ENCODE measurements at places on chromosomes 4 and X. TPM values are rescaled to one million over a fixed set of nuclear protein-coding genes. Genes with fewer than 3 reads are reported as not detected.

GRCh38 chr4:15488136-15488535 lies 18.5 kb downstream of the CC2D2A start:
- peaks cover 6% of the 10 kb centered on the region for H3K36me3 ChIP-seq
- DNase-seq: no peak
- no peaks in the 10 kb centered on the region for H3K27me3 ChIP-seq
- no peak overlapping the region for H3K4me3 ChIP-seq

DNA sequence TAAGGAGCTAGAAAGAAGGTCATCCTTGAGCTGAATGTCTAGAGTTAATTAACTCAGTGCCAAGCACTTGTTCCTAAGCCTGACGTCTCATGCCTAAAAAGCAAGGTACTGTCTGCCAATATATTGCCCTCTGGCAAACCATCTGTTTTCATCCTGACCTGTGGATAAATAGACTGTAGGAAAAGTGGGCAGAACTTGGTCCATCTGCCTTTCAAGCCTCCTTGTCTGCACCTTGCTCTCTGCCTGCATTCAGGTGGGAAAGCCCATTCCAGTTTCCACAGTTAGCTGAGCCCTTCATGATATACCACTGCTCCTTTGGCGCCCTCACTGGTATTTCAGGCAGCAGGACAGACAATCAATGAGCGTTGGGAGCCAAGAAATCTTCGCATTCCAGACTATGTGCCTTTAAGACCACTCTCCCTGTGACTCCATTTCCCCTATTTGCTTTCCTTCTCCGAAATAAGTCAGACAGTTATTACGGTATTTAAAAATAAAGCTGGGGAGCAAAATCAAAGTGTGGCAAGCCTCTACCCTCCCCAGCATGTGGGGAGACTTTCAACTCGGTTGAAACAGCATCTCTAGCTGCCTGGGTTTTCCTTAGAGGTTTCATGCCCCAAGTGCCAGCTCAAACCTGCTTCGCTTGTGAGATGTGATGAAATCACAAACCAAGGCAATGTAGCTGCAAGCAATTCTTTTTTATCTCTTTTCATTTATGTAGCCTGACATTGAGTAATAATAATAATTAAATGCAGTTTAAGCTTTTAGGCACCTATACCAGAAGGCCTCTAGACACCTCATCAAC lies 2.5 kb upstream of the CCDC149 start:
- H3K36me3 ChIP-seq: no peaks in the 10 kb centered on the region
- DNase-seq: no peak
- H3K27me3 ChIP-seq: peaks cover 4% of the 10 kb centered on the region
- no peak overlapping the region for H3K27ac ChIP-seq

DNA sequence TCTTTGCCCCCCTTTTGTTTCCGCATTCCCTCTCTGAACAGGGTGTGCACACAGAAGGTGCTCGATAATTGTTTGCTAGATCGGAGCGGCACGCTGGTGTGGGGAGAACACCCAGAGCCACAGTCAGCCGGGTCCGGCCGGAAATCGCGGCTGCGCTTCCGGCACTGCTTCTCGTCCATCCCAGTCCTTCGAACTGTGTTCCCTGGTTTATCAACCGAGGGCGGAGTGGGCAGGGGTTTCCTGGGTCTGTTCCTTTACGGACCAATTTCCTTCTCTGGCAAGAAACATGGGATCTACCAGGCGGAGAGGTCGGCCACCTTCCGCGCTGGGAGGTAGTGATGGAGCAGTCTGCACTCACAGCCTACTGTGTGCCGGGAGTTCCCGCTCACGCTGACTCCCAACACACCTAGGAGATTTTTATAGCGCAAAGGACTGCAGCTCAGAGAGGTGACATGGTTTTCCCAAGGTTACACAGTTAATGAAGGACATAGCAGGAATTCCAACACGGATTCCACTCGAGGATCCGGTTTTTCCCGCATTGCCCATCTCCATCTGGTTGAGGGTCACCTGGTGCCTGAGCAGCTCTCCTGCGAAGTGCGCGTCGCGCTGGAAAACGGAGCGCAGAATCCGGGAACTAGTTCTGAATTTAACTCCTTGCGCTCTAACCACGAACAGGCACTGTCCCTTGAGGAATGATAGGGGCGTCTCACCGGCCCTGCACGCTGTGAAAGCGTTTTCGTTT lies 6.8 kb downstream of the MSX1 start:
- H3K36me3 ChIP-seq: no peaks in the 10 kb centered on the region
- DNase-seq: peak; percentile 44
- H3K4me1 ChIP-seq: no peaks in the 10 kb centered on the region
- peaks cover 74% of the 10 kb centered on the region for H3K27me3 ChIP-seq

GRCh38 chr4:121484633-121485032 lies 103.8 kb upstream of the QRFPR start:
- H3K27me3 ChIP-seq: no peaks in the 10 kb centered on the region
- H3K4me3 ChIP-seq: no peak overlapping the region
- peak; percentile 70 for DNase-seq
- no peaks in the 10 kb centered on the region for H3K4me1 ChIP-seq

GRCh38 chr4:175986-176385 lies 51.7 kb downstream of the ZNF718 start:
- no peak overlapping the region for H3K4me3 ChIP-seq
- H3K36me3 ChIP-seq: no peaks in the 10 kb centered on the region
- H3K27me3 ChIP-seq: no peaks in the 10 kb centered on the region
- no peak for DNase-seq
- H3K4me1 ChIP-seq: no peaks in the 10 kb centered on the region

DNA sequence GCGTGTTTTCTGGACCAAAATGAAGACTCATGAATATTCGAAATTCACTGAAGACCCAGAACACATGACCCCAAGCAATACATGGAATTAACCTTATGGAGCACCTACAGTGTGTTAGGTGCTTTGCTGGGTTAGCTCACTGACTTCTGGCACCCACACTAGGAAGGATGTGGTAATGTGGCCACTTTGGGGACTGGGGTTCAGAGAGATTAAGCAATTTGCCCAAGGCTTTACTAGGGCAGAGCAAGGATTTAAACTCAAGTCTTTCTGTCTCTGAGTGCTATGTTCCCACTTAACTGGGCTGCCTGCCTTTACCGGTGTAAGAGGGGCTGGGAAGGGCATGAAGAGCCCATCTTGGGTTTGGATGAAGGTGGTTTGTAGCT lies 162.0 kb upstream of the ATP6AP2 start:
- H3K4me1 ChIP-seq: peaks cover 5% of the 10 kb centered on the region
- H3K27me3 ChIP-seq: no peaks in the 10 kb centered on the region
- no peak for DNase-seq
- H3K27ac ChIP-seq: no peak overlapping the region

- no peaks in the 10 kb centered on the region for H3K36me3 ChIP-seq
- no peak overlapping the region for H3K4me3 ChIP-seq
- H3K4me1 ChIP-seq: peaks cover 6% of the 10 kb centered on the region
- no peak for DNase-seq
These were observed 60.4 kb downstream of the PCDH18 start for GRCh38 chr4:137471895-137472294.

GRCh38 chr4:184940500-184940899 lies 77.8 kb upstream of the HELT start:
- H3K36me3 ChIP-seq: no peaks in the 10 kb centered on the region
- DNase-seq: no peak
- H3K4me1 ChIP-seq: no peaks in the 10 kb centered on the region
- H3K4me3 ChIP-seq: no peak overlapping the region
- H3K27me3 ChIP-seq: no peaks in the 10 kb centered on the region
- no peak overlapping the region for H3K27ac ChIP-seq

- DNase-seq: peak; percentile 55
- no peaks in the 10 kb centered on the region for H3K27me3 ChIP-seq
- H3K27ac ChIP-seq: no peak overlapping the region
- H3K36me3 ChIP-seq: no peaks in the 10 kb centered on the region
- H3K4me1 ChIP-seq: no peaks in the 10 kb centered on the region
These were observed 10.7 kb upstream of the HCCS start for GRCh38 chrX:11100281-11101035.

DNA sequence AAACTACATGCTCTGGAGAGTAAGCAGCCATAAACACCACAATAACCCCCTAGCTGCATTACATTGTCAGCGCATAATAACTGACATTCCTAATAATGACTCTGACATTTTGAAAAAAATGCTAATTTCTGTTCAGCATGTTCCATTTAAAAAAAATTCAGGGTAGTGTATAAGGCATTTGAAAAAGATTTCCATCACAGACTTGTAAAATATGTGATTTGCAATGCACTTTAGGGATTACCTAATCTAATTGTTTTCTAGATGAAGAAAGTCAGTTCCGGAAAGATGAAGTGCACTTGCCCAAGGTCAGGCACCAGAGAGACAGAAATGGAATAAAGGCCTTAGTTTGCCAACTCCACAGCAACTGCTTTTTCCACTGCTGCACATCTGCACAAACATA lies 55.3 kb downstream of the FANCB start:
- H3K4me1 ChIP-seq: no peaks in the 10 kb centered on the region
- no peak overlapping the region for H3K4me3 ChIP-seq
- H3K36me3 ChIP-seq: no peaks in the 10 kb centered on the region
- H3K27me3 ChIP-seq: no peaks in the 10 kb centered on the region

DNA sequence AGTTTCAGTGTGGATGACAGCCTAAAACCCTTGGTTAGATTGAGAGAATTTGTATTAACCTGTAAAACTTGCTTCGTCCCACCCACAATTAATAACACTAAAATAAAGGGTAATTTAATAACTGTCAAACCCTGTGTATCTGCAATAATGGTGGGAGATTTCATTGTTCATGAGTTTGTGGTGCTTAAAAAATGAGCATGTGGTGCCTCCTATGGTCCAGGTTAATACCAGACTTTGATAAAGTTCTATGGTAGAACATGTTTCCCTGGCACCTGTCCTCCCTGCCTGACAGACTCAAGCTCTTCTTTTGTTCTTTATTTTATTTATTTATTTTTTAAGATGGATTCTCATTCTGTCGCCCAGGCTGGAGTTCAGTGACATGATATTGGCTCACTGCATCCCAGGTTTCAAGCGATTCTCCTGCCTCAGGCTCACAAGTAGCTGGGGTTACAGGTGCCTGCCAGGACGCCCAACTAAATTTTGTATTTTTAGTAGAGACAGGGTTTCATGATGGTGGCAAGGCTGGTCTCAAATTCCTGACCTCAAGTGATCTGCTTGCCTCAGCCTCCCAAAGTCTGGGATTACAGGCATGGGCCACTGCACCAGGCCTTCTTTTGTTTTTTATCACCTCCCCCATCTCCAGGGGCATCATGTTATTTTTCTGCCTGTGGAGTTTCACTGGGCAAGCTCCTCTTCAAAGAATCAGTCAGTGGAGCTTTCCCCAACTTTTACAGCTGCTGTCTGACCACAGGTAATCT lies 289.2 kb downstream of the NR3C2 start:
- no peaks in the 10 kb centered on the region for H3K36me3 ChIP-seq
- DNase-seq: no peak
- no peak overlapping the region for H3K4me3 ChIP-seq
- H3K27me3 ChIP-seq: no peaks in the 10 kb centered on the region
- no peak overlapping the region for H3K27ac ChIP-seq

- H3K27me3 ChIP-seq: no peaks in the 10 kb centered on the region
- no peak overlapping the region for H3K4me3 ChIP-seq
- no peaks in the 10 kb centered on the region for H3K36me3 ChIP-seq
- DNase-seq: no peak
These were observed 475.6 kb upstream of the FTHL17 start for GRCh38 chrX:31547416-31547815.

DNA sequence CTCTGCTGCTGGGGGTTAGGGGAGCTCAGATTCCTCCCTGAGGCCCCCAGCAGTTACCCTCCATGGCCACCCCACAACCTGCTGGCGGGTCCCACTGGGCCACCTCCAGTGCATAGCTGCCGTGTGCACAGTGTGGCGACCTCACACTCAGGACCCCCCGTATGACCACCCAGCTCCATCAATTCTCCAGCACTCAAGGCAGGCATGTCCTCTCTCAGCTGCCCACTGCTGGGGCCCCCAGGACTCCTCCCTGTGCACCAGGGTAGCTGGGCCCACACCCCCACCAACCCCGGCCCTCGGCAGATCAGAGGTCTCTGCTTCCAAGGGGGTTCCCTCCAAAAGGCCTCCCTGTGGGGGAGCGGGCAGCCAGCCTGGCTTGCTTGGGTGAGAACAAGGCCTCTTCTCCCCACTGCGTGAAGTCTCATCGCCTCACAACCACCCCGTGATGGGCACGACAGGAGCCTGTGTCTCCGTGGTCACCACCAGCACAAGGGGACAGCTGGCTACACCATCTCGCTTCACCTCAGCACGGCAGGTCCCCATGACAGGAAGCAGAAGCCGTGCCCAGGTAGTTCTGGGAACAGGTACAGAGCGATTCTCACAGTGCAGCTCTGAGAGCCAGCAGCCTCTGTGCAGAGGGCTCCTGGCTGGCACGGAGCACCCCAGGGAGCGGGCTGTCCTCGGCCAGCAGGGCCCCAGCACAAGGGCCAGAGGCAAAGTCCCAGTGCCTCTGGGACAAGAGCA lies 4.6 kb upstream of the HAUS3 start:
- H3K4me3 ChIP-seq: no peak overlapping the region
- peaks cover 22% of the 10 kb centered on the region for H3K4me1 ChIP-seq
- DNase-seq: no peak

DNA sequence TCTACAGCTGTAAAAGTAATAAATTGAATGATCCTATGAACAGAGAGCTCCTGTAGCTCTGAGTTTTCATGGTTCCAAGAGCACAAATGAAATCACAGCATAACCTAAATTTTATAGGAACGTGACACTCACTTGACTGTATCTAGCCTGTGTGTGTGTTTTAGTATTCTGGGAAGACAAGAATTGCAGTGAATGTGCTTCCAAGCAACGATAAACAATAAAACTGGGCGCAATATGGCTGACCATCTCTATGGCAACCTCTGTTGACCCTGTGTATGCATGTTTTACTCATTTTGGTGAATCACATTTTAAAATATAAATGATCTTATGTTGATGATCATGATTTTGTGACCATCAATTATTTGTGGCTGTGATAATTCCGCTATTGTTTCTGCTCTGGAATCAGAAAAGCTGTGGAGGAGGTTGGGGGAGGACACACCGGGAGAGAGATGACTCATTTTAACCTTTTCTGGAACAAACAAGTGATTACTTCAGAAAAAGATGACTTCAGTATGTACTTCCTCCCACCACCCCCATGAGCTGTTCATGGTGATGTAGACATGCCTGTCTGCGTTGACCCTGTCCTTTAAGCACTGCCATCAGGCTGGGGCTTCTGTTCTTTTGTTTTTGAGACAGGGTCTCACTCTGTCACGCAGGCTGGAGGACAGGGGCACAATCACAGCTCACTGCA lies 31.8 kb downstream of the USP11 start:
- no peak for DNase-seq
- no peaks in the 10 kb centered on the region for H3K27me3 ChIP-seq
- H3K4me1 ChIP-seq: no peaks in the 10 kb centered on the region

The PAK3 gene
- 0.61 TPM for total RNA-seq

The LDB2 gene
- total RNA-seq: 45.1 TPM

The DCHS2 gene
- 0.58 TPM for total RNA-seq

The EPHA5 gene
- 6.0 TPM for total RNA-seq

The CT45A5 gene
- not detected for total RNA-seq

The SRPK3 gene
- total RNA-seq: not detected

The SUPT20HL1 gene
- not detected for total RNA-seq

The PPID gene
- 87.6 TPM for total RNA-seq

All from A673 (cell line).